Dorsolateral prefrontal cortex (tissue), 122 donors: ENCODE measurements at places on chromosomes 11 and 22.

- DNase-seq, result no peak
These were observed 74.8 kb upstream of the PITPNB start for GRCh38 chr22:27993774-27994350.

DNA sequence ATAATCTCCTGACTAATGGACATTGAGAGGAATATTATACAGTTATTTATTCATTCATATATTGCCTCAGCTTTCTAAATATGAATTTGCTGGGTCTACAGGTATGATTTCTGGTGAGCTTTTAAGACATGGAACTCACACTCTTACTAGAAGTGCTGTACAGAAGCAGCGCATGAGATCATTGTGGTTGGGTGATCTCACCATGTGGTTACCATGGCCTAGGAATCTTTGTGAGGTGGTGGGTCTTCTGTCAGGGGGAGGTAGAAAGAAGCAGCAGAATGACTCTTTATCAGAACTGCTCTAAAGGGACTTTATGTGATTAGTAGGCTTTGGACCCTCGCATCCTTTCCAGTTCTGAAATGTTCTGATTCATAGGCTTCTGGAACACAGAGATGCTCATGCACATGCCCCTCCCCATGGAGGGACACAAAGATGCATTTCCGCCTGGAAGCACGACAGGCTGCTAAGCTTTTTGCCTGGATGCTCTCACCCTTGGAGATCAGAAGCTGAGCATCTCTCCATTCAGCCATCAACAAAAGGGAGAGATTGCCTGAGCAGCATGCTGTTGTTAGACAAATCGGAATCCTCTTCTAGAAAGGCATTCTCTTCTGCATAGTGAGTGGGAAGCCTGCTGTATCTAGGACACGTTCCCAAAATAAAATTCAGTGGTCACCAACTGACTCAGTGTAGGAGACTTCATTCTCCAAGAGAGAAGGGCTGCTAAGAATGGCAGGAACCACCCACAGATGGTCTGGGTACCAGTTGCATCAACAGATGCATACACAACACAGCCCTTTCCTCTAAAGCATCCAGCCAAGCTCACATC lies 51.3 kb downstream of the KIRREL3 start:
- DNase-seq, result no peak

DNA sequence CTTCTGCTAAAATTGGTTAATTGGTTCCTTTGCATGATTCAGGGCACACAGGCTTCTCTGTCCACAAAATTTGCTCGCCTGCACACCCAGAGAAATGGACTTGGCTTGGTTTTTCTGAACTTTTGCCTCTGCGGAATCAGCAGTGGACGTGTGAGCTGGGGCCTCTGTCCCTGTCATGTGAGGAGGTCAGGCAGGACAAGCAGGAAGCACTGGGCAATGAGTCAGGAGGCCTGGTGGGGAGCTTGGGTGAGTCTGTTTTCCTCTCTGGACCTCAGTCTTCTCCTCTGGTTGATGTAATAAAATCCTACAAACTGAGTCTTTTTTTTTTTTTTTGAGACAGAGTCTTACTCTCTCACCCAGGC lies 10.4 kb upstream of the CELSR1 start:
- no peak for DNase-seq

DNA sequence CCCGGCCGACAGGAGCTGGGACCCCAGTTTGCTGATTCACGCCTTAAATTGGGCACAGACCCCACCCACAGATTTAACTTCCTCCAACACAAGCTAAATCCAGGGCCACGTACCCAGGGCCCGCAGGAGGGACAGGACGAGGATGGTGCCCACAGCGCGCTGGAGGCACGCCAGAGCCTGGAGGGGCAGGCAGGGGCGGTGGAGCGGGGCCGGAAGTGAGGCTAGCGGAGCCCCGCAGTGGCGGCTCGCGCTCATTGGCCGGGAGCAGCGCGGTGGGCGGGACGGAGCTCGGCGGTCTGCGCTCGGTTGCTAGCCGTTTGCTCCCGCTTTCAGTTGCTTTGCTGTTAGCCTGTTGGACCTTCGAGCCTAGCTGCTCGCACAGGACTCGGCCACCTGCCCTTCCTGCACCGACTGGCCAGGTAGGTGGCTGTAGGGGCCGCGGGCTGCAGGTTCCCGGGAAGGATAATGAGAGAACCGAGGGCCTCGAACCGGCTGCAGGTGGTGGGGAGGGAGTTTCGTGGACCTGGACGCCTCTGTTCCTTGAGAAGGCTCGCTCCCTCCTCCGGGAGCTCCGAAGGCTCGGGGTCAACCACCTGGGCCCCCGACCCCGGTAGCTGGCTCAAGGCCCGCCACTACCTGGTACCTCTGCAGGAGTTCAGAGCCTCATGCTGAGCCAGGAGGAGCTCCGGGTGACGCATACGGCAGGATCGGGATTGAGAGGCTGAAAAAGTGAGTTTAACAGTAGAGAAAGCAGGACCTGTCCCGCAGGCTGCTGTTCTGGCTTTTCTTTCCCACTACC lies at the start of gene CCDC134:
CCDC134 (plus strand) TSS at position 332 of the 799 bp plus-strand sequence. CDS start 8,212 bp downstream, outside the sequence.
- DNase-seq, result peak; percentile 96

GRCh38 chr22:44702479-44703198 lies 635 bp downstream of the PRR5 start:
- no peak for DNase-seq

DNA sequence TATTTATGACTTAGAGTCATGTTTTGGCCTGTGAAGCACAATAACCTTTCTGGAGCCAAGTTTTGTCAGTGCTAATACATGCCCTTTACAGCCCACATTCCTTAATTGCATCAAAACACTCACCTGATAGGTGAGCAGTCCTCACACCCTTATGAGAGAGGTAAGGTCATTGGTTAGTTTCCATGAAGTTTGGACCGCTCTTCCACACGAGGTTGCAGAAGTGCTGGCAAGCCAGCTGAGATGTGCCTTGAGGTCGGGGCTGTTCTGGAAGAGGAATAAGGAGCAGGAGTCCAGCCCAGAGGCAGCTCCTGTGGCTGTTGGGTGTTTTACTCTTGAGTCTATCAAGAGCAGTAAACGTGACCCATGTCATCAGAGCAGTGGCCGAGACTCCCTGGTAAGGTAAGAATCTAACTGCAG lies 76.3 kb downstream of the CYB5R2 start:
- no peak for DNase-seq
